Heart right ventricle (tissue), 16 donors: ENCODE measurements at places on chromosomes 5 and 9. TPM values are rescaled to one million over a fixed set of nuclear protein-coding genes. Genes with fewer than 3 reads are reported as not detected.
A peak's percentile ranks its signal among the peaks of the same experiment; 100 is the strongest.

PCDHGB2 gene
- total RNA-seq: 13.5 TPM

LEAP2 gene
- total RNA-seq: 0.73 TPM

PCDHGA3 gene
- 10.0 TPM for total RNA-seq

SCGB3A2 gene
- total RNA-seq: not detected

OR1J2 gene
- total RNA-seq: not detected

MAP1B gene
- 114 TPM for total RNA-seq

GPX8 gene
- 7.7 TPM for total RNA-seq

- no peak for DNase-seq
- H3K4me3 ChIP-seq: peak overlapping the region; percentile 47
- H3K36me3 ChIP-seq: no peaks in the 10 kb centered on the region
- H3K27ac ChIP-seq: no peak overlapping the region
- H3K27me3 ChIP-seq: peaks cover 52% of the 10 kb centered on the region
- peaks cover 46% of the 10 kb centered on the region for H3K4me1 ChIP-seq
Measured at GRCh38 chr9:131095666-131096268, 564 bp upstream of the AIF1L start.

DNA sequence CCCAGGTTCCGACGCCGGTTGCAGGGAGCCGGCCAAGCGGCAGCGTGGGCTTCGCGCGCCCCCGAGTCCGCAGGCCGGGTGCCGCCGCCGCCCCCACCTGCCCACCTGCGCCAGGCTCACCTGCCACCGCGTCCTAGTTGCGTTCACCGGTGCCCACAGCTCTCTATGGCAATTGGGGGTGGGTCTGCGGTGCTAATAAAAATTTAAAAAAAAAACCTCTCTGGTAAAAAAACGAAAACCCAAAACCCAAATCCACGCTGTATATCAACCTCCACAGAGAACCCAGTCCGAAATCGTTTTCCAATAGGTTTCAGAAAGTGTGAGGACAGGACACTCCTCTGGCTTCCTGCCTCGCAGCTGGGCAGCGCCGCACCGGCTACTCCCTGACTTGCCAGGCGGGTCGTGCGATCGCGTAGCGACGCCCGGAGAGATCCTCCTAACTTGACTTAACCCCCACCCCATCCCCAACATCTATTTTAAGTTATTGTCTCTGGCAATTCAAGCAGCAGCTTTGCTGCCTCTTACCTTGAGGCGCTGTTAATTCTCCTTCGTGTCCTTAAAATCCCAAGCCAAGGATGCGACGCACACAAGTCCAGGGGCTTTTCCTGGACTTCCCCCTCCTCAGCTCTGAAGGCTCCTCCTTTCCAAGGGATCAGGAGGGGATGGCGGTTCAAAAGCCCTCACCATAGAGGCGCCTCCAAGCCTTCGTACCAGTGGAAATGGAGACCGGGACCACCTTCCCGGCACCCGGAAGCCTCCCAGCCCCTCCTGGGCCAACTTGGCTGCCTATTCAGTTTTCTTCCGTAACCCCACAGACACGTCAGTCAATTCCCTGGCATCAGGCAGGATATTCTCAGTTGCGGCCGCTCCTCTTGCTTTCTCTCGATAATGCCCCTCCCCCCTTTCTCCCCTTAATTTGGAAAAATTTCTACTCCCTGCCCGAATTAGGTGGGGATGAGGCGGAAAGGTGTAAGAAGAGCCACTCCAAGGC lies 1639.4 kb upstream of the C9orf72 start:
- no peak overlapping the region for H3K27ac ChIP-seq
- H3K36me3 ChIP-seq: no peaks in the 10 kb centered on the region
- peaks cover 16% of the 10 kb centered on the region for H3K4me1 ChIP-seq
- H3K4me3 ChIP-seq: peak overlapping the region; percentile 30
- DNase-seq: no peak
- peaks cover 67% of the 10 kb centered on the region for H3K27me3 ChIP-seq

- no peaks in the 10 kb centered on the region for H3K27me3 ChIP-seq
- peaks cover 12% of the 10 kb centered on the region for H3K4me1 ChIP-seq
- H3K36me3 ChIP-seq: no peaks in the 10 kb centered on the region
- no peak for DNase-seq
Measured at GRCh38 chr5:146079695-146080373, 25.5 kb downstream of the PLAC8L1 start.

DNA sequence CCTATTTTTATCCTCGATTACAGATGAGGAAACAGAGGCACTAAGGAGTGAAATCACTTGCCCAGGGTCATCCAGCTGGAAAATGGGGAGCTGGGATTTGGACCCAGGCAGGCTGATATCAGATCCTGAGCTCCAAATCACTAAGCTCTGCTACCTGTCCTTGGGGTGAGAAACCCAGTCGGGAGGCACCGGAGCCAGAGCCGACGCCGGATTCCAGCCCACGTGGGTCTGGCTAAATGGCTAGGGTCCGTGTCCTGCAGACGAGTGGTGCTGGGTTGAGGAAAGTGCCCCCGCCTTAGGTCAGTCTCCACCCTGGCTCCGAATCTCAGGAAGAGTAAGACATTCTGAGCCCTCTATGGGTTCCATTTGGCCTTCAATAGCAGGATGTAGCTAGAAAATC lies 61.3 kb upstream of the GGTA1 start:
- H3K4me1 ChIP-seq: peaks cover 12% of the 10 kb centered on the region
- H3K27ac ChIP-seq: no peak overlapping the region
- H3K27me3 ChIP-seq: no peaks in the 10 kb centered on the region
- DNase-seq: no peak
- no peaks in the 10 kb centered on the region for H3K36me3 ChIP-seq

GRCh38 chr9:117444501-117444900 lies 29.6 kb upstream of the ASTN2 start:
- no peaks in the 10 kb centered on the region for H3K4me1 ChIP-seq
- no peak overlapping the region for H3K4me3 ChIP-seq
- no peak overlapping the region for H3K27ac ChIP-seq
- H3K27me3 ChIP-seq: peaks cover 10% of the 10 kb centered on the region
- no peaks in the 10 kb centered on the region for H3K36me3 ChIP-seq

DNA sequence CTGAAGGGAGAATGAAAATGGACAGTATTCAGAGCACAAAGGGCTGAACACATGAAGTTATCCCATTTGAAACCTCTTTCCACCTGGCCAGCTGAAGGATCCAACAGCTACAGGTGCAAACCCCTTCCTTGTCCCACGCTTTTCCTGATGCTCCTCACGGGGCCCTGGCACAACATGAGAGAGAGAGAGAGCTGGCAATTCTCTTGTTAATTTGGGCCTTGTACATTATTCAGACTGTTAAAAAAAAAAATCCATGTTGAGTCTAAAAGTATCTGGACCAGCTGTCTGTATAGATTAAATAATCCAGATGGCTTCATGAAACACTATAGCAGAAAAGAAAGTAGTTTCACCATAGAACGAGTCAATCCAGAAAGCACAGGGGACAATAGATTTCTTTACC lies 74.1 kb downstream of the HMHB1 start:
- peaks cover 37% of the 10 kb centered on the region for H3K4me1 ChIP-seq
- H3K36me3 ChIP-seq: no peaks in the 10 kb centered on the region
- no peak overlapping the region for H3K27ac ChIP-seq
- H3K27me3 ChIP-seq: no peaks in the 10 kb centered on the region
- no peak overlapping the region for H3K4me3 ChIP-seq

DNA sequence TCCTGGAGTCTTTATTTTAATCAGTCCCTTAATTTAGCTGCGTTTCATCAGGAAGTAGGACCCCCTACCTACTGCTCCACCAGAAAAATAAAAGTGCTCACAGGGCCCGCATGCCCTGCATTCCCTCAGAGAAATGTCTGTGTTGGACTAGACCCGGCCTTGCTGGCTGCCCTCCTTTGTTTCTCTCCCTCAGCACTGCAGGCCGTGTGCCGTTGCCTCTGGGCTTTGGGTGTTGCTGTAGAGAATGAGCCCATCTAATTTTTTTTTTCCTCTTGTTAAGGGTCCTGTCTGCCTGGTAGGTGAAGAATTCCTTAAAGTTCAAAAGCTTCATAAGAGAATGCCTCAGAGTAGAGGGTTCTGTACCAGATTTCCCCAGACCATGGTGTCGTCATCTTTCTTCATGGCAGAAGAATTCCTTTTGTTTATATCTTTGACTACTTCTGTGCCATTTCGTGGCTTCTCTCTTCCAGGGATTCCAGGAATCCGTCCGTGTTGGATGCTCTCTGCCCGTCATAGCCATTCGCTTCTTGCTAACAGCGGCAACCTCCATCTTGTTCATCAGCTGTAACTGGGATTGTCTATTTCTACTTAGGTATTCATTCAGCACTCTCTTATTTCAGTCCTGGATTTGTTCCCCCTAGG lies 49.8 kb upstream of the ANGPTL2 start:
- no peaks in the 10 kb centered on the region for H3K27me3 ChIP-seq
- no peak for DNase-seq
- H3K4me3 ChIP-seq: no peak overlapping the region
- peaks cover 8% of the 10 kb centered on the region for H3K4me1 ChIP-seq
- H3K27ac ChIP-seq: no peak overlapping the region

GRCh38 chr5:124995421-124995820 lies 249.0 kb upstream of the ZNF608 start:
- H3K27ac ChIP-seq: no peak overlapping the region
- H3K4me1 ChIP-seq: no peaks in the 10 kb centered on the region
- no peaks in the 10 kb centered on the region for H3K36me3 ChIP-seq
- no peaks in the 10 kb centered on the region for H3K27me3 ChIP-seq

DNA sequence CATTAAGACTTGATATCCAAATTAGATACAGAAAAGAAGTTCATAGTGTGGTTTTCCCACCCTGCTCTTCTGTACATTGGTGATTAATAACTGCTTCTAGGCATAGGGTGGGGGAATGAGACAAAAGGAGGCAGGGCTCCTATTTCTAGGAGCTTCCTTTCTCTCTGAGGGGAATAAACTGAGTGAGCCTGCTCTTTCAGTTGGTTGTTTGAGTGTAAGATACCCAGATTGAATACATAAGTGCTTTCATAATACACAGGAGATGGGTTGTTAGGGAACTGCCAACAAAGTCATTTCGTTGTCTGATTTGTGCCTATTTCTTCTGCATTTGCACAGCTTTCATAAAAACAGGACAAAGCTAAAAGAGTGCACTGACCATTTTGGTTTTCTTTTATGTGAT lies 48.9 kb upstream of the TTC23L start:
- no peaks in the 10 kb centered on the region for H3K27me3 ChIP-seq
- no peaks in the 10 kb centered on the region for H3K36me3 ChIP-seq
- no peak for DNase-seq
- H3K4me1 ChIP-seq: no peaks in the 10 kb centered on the region

- H3K27me3 ChIP-seq: peaks cover 6% of the 10 kb centered on the region
- no peak overlapping the region for H3K4me3 ChIP-seq
- no peak for DNase-seq
- H3K4me1 ChIP-seq: no peaks in the 10 kb centered on the region
- H3K27ac ChIP-seq: no peak overlapping the region
- no peaks in the 10 kb centered on the region for H3K36me3 ChIP-seq
Measured at GRCh38 chr9:72743836-72744235, 209.0 kb downstream of the ALDH1A1 start.

- H3K27ac ChIP-seq: no peak overlapping the region
- H3K27me3 ChIP-seq: no peaks in the 10 kb centered on the region
- DNase-seq: no peak
Measured at GRCh38 chr5:118327389-118327788, 661.0 kb downstream of the DTWD2 start.

DNA sequence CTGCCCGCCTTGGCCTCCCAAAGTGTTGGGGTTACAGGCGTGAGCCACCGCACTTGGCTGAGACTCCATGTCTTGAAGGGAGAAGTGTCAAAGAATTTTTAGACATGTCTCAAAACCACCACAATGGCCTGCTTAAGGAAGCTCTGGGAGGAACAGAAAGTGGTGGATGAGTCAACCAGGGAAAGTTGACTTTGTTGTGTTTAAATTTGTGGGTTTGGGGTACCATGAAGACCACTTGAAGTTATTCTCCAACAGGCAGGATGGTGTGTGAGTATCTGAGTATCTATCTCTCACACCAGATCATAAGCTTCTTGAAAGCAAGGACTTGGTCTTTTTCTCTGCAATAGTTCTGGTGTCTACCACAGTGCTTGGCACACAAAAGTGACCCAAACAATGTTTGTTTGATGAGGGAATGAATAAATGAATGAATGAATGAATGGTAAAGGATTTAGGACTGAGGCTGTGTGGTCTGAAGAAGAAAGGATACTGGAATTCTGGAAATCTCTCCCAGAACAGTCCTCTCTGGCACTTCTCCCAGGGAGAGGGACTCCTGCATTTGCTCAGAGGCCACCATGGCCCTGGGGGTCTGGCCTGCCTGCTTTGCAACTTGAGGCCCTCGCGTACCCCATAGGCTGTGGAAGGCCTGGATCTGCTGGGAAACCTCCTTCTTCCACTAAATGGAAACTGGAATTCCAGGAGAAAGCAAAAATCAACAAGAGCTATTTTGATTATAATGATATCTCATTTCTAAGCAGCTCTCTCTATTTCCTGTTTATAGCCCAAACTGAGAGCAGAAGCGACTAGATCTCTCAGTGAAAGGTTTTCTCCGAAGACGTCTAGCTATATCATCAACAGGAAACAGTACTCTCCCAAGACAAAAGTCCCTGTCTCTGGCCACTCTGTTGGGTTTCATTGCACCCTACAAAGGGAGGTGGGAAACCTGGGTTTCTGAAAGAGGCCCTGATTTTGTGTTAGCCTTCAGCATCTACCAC lies 187.9 kb downstream of the PALM2AKAP2 start:
- no peaks in the 10 kb centered on the region for H3K36me3 ChIP-seq
- H3K4me1 ChIP-seq: peaks cover 55% of the 10 kb centered on the region
- no peaks in the 10 kb centered on the region for H3K27me3 ChIP-seq
- H3K4me3 ChIP-seq: no peak overlapping the region
- peak overlapping the region; percentile 53 for H3K27ac ChIP-seq

GRCh38 chr5:39411985-39412384 lies 12.8 kb downstream of the DAB2 start:
- H3K4me1 ChIP-seq: peaks cover 13% of the 10 kb centered on the region
- H3K27me3 ChIP-seq: no peaks in the 10 kb centered on the region
- no peak for DNase-seq
- peak overlapping the region; percentile 36 for H3K27ac ChIP-seq
- H3K36me3 ChIP-seq: peaks cover 19% of the 10 kb centered on the region
- no peak overlapping the region for H3K4me3 ChIP-seq

DNA sequence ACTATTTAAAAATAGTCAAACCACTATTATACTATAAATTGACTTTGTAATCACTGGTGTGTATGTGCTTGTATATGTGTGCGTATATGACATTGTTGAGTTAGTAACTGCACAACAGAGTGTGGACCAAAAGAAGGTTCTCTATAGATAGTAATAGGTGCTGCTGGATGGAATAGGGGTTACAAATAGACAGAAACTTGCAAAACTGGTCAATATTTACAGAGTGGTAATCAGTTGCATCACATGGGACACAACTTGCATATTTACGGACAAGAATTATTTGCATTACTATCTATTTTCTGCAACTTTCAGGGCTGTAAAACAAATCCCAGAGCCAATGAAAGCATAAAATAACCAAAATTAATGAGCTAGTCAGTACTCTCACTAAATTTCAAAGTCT lies 42.4 kb downstream of the TNFSF8 start:
- H3K4me1 ChIP-seq: no peaks in the 10 kb centered on the region
- no peak for DNase-seq

GRCh38 chr9:90789408-90789807 lies 12.2 kb upstream of the SYK start:
- H3K27me3 ChIP-seq: peaks cover 20% of the 10 kb centered on the region
- no peaks in the 10 kb centered on the region for H3K36me3 ChIP-seq
- no peak overlapping the region for H3K27ac ChIP-seq
